ENCODE measurements at places on chromosomes 6 and 20.

DNA sequence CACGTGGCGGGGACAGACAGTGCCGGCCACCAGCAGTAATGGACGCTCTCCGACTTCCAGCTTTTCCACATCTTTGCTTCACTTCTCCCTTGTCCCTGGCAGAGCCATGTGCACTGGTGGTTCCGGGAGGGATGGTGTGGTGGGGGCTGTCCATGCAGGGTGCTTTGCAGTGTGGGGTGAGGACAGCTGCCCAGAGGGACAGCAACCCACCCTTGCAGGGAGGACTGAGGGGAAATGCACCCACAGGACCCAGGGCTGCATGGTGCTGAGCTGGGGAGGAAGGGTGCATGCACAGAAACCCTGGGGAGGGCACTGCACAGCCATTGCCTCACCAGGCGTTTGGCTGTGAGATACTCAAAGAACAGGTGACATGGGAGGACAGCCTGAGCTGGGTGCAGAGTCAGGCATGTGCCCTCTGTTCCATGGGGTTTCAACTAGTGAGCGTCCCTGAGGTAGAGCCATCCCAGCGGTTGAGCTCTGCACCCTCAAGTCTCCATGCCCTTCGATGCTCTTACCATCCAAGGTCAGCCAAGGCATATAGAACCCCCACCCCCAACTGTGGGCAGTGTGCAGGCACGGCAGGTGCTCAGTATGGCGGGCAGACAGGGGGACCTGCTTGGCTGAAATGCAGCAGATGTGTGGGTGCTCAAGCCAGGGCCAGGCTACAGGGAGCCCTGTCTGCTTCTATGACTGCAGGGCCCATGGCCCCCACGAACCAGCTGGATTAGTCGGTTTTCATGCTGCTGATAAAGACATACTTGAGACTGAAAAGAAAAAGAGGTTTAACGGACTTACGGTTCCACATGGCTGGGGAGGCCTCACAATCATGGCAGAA lies 239.7 kb downstream of the TTLL2 start:
- no peak for DNase-seq

DNA sequence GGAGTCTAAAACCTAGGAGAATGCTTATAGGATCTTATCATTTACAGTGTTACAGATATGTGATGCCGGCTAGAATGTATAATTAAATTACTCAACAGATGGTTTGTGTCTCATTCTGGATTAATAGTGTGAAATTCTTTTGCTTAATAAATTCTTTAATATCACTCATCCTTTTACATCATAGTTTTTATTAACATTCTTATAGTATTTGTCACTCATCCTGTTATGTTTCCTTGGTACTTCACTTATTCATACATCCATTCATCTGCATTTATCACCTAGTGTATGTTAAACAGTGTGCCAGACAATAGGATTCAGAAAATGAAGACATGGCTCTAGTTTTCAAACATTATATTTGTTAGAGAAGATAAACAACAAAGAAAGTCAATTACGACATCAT lies 468.7 kb downstream of the FRK start:
- no peak for DNase-seq

DNA sequence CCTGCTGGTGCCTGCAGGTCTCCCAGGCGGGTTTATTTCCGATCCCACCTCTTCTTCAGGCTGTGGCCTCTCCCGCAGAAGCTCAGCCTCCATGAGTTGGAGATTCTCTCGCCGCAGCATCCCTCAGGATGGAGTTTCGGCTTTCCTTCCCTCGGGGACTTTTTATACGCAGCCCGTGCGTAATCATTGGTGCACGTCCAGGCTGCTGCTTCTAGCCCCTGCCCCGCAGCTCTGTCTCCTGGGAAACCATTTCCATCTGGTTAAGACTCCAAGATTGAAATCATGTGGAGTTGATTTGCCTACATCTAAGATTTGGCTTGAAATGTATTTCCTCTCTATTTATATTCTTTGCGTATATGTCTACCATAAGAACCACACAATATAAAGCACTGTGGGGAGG lies 46.7 kb upstream of the CARMIL1 start:
- DNase-seq: peak; percentile 32

GRCh38 chr6:125668071-125668470 lies 81.4 kb upstream of the HEY2 start:
- no peak for DNase-seq

- DNase-seq: no peak
Observed at GRCh38 chr6:143009851-143010250, 50.8 kb upstream of the AIG1 start.

DNA sequence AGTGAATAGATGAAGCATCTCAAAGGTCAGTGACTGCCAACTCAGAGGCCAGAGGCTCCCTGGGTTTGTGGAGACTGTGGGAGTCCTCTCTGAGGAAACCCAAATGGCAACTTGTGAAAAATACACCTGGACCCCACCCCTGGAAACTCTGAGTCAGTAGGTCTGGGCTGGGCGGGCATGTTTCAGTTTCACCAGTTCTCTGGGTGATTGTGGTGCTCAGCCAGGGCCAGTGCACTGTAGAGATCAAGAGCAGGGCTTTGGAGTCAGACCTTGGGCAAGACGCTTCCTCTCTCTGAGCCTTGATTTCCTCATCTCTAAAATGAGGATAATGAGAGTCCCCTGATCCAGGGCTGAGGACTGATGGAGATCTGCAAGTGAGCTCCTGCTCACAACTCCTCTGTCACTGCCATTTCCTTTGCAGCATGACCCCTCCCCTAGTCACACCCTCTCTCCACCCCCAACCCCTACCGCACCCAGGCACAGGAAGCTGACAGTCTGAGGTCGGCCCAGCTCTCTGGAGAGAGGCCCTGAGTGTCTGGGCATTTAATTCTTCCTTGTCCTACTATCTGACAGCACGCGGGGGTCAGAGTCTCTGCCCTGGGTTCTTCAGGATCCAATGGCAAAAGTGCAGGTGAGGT lies 5.1 kb downstream of the DEF6 start:
- peak; percentile 3 for DNase-seq

- DNase-seq: no peak
Observed at GRCh38 chr20:63056236-63057170, 49.7 kb upstream of the BHLHE23 start.

GRCh38 chr20:47529840-47530239 lies 28.2 kb downstream of the NCOA3 start:
- DNase-seq: no peak

DNA sequence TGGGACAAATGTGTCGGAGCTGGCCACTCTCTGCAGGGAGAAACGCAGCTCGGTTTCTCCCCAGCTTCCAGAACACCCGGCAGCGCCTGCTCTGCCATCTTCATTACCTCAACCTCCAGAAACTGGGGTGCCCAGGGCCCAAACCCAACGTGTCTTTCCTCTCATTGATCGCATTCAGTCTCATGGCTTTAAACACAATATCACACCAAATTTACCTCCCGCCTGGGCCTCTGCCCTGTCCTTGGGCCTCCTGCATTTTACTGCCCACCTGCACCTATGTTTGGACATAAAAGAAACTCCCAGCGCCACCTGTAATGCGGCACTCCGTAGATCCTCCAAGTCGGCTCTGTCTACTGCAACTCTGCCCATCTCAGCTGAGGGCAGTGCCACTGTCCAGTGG lies 22.2 kb downstream of the SERPINB6 start:
- no peak for DNase-seq

- no peak for DNase-seq
Observed at GRCh38 chr6:101402622-101403031, 9.1 kb downstream of the GRIK2 start.

DNA sequence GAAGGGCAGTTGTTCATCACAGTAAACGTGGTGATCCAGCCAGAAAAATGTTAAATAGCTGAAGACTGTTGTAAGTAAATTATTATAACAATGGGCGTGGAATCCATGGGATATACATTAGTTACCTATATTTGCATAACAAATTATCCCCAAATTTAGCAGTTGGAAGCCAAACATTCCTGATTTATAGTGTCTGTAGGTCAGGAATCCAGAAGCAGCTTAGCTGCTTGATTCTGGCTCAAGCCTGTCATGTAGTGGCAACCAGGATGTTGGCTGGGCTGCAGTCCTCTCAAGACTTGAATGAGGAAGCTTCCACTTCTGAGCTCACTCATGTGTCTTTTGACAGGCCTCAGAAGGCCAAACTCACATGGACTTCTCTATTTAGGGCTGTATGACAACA lies 6.9 kb upstream of the ADGRB3 start:
- no peak for DNase-seq

- no peak for DNase-seq
Observed at GRCh38 chr20:57071283-57071731, 195.1 kb downstream of the BMP7 start.

DNA sequence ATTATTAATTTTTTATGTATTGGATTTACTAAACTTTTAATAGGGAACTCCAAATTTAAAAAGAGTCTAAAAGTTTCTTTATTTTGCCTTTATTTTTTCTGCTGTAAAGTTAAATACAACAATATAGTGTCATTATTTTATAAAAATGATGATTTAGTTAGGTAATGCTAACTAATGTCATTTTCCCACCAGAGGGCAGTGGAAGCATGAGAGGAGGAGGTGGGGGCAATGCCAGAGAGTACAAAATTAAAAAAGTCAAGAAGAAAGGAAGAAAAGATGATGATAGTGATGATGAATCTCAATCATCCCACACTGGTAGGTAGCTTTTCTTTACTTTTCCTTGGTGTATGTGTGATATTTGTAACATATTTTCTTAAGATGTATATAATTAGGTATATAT lies 20.2 kb upstream of the FHL5 start:
- no peak for DNase-seq

- DNase-seq: no peak
Observed at GRCh38 chr6:117791012-117791411, 115.7 kb downstream of the NUS1 start.

DNA sequence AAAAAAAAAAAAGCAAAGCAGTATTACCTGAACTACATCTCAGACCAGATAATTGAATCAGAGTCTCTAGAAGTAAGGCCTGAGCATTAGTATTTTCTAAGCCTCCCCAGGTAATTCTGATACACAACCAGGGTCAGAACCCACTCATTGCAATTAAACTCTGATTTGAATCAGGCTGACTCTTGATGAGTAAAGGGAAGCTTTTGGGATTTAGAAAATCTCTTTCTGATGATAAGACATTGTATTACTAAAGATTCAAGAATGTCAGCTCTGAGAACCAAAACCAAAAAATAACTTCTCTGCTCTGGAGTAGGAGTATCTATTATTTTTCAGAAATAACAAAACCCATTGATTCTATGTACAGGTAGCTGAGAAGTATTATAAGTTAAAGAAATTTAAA lies 100.1 kb upstream of the COL21A1 start:
- DNase-seq: peak; percentile 36

DNA sequence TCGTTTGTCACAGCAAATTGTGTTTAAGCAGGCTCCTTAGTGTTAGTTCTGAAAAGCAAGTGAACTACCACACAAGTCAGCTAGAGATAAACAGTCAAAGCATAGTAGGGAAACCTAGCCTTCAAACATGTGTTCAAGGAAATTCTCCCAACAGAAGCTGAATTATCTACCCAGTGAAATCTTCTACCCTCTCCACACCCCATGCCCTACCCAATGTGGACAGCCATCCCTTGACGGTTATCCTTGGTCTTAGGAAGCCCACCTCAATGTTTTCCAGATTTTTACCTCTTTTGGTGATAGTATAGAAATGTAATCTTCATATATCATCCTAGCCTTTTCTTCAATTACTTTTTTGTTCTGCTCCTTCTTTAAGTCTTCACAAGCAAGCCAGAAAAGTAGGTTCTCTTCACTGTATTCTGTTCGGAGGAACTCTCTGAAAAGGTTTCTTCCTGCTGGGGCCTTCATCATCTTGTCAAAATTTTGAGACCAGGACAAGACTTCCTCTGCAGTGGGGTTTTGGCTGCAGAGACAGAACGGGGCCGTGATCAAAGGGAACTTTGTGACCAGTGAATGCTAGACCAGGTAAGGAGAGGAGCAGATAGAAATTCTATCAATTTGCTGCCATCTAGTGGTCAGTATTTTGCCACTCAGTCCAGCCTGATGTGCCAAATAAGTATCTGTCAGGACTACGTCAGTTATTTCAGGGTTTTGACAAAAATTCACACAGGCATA lies 21.6 kb upstream of the MTRF1L start:
- peak; percentile 58 for DNase-seq

- peak; percentile 23 for DNase-seq
Observed at GRCh38 chr6:119781365-119781764, 431.8 kb upstream of the MAN1A1 start.

- DNase-seq: peak; percentile 48
Observed at GRCh38 chr6:128275030-128275429, 245.4 kb downstream of the PTPRK start.

GRCh38 chr20:46013829-46014516 lies 5.3 kb downstream of the MMP9 start:
- DNase-seq: peak; percentile 26

DNA sequence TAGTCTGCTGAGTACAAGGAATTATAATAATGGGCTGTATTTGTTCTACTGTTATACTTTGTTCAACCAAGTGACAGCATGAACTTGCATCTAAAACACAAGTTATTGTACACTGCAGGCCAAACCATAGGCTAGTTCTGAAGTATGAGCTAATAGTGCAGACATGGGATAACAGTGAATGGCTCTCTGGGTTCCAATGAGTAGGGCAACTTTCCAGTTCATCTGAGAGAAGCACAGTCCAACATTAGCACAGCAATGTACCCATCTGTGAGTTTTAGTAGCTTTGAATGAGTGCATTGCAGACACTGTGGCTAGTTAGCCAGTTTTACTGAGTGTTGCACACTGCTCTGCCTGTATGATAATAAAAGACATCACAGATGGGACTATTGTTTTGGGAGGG lies 56.5 kb upstream of the FUT9 start:
- DNase-seq: no peak

DNA sequence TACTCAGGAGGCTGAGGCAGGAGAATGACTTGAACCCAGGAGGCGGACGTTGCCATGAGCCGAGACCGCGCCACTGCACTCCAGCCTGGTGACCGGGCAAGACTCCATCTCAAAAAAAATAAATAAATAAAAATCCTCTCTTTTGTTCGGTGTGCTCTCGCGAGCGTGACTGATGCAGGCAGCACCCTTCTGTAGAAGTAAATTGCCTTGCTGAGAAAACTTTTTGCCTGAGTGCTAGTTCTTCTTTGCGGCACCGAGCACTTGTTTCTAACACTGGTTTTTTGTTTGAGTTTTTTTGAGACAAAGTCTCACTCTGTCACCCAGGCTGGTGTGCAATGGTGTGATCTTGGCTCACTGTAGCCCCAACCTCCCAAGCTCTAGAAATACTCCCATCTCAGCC lies 30.5 kb downstream of the PLN start:
- DNase-seq: no peak

DNA sequence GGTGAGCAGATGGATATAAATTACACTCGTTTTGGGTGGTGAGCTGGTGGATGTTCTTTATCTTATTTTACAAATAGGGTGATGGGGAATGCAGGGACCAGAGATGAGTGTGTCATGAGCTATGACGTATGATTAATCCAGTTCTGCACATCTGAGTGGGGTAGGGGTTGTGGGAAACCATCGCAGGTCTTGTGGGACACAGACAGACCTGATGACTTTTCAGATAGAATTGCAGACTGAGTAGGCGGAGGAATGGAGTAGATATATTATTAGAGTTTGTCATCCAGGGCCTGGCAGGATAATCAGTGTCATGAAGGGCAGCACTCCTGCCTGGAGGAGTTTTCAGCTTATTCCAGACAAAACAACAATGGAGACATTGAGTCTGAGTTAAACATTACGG lies 12.9 kb upstream of the DSP start:
- peak; percentile 50 for DNase-seq

Data from astrocyte of the spinal cord (primary cell).